Thoracic aorta (tissue), 2 donors: ENCODE measurements at places on chromosomes 4 and X.

- no peak for DNase-seq
- no peaks in the 10 kb centered on the region for H3K36me3 ChIP-seq
- H3K4me3 ChIP-seq = no peak overlapping the region
- no peaks in the 10 kb centered on the region for H3K27me3 ChIP-seq
Observed at GRCh38 chrX:66035667-66036066, 4.2 kb downstream of the VSIG4 start.

GRCh38 chr4:125725957-125726525 is 411.3 kb downstream of the FAT4 start:
- H3K4me1 ChIP-seq = no peaks in the 10 kb centered on the region
- no peaks in the 10 kb centered on the region for H3K36me3 ChIP-seq
- no peaks in the 10 kb centered on the region for H3K27me3 ChIP-seq
- no peak overlapping the region for H3K27ac ChIP-seq

- no peak for DNase-seq
- no peaks in the 10 kb centered on the region for H3K36me3 ChIP-seq
- no peak overlapping the region for H3K27ac ChIP-seq
Observed at GRCh38 chr4:138918169-138918869, 97.3 kb upstream of the NOCT start.

GRCh38 chr4:132071815-132072214 is 1077.3 kb upstream of the PCDH10 start:
- H3K4me3 ChIP-seq = no peak overlapping the region
- no peak overlapping the region for H3K27ac ChIP-seq
- no peaks in the 10 kb centered on the region for H3K36me3 ChIP-seq
- no peaks in the 10 kb centered on the region for H3K4me1 ChIP-seq

DNA sequence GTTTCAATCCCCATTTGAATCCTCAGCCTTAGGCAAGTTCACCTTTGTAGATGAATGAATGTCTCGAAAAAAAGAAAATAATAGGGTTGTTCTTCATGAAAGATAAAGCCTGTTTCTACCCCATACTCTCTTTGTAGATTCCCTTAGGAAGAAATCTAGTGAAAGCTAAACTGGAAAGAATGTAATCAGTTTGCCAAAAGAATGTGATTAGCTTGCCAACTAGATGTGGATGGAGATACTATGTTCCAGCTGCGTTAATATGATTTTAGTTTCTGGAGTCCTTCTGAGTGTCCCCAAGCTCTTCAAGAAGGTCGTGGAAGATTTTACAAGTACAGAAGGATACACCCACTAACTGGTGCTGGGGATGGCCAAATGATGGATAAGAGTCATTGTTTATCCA is 162.3 kb upstream of the EDNRA start:
- H3K4me1 ChIP-seq = peaks cover 8% of the 10 kb centered on the region
- no peak overlapping the region for H3K4me3 ChIP-seq
- no peak for DNase-seq
- H3K27me3 ChIP-seq = no peaks in the 10 kb centered on the region

DNA sequence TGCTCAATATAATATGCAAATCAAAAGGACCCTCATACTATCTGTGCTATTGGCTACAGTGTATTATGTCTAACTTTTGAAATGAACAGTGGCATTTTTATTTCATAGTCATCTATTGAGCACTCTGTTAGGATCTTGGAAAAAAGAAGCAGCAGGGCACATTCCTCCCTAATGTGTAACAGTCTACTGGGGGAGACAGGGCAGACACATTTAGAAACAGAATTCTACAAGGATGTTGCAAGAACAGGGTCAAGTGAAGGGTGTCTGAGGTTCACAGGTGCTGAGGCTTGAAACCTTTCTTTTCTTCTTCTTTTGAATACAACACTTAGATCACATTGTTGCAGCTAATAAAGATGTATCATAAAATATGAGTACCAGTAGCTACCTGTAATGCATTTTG is 129.7 kb upstream of the SLC4A4 start:
- H3K4me1 ChIP-seq = peaks cover 4% of the 10 kb centered on the region
- H3K27ac ChIP-seq = no peak overlapping the region
- no peak for DNase-seq
- H3K27me3 ChIP-seq = no peaks in the 10 kb centered on the region
- H3K36me3 ChIP-seq = no peaks in the 10 kb centered on the region
- H3K4me3 ChIP-seq = no peak overlapping the region

- H3K4me3 ChIP-seq = no peak overlapping the region
- no peaks in the 10 kb centered on the region for H3K4me1 ChIP-seq
- H3K27me3 ChIP-seq = no peaks in the 10 kb centered on the region
- H3K36me3 ChIP-seq = no peaks in the 10 kb centered on the region
Observed at GRCh38 chr4:186813377-186814068, 89.9 kb upstream of the FAT1 start.

DNA sequence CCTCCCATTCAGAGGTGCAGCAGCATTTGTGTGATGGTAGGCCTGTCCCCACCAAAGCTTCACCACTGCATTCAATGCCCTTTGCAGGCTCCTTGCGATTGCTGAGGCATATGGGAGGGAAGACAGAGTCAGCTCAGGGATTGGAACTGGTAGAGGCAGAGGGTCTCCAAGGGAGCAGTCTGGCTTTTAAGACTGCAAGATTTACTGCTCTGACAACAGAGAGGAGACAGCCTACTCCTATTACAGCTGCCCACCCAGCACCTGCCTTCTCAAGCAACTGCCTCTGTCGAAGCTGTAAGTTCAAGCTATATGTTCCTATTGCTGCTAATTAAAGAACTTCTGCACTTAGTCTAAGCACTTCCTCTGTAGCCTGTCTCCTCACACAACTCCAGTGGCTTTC is 481.8 kb downstream of the FGF13 start:
- no peaks in the 10 kb centered on the region for H3K36me3 ChIP-seq
- no peaks in the 10 kb centered on the region for H3K27me3 ChIP-seq
- H3K4me1 ChIP-seq = no peaks in the 10 kb centered on the region
- H3K4me3 ChIP-seq = no peak overlapping the region

DNA sequence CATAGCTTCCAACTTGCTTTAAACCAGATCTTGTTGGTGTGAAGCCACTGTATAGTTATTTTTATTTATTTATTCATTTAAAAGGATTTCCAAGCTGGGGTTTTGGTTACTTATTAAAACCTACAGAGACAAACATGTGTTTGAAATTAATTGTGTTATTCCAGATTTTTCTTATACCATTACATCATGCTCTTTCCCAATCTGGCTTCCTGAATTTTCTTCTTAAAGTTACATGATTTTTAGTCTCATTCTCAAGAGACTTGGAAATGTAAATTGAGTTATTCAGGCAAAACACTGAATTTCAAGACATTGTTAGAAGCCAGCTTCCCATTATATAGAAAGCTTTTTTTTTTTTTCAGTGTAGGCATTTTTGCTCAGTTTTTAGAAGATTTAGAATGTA is 381.9 kb downstream of the IL1RAPL1 start:
- no peak for DNase-seq
- no peak overlapping the region for H3K4me3 ChIP-seq
- H3K4me1 ChIP-seq = no peaks in the 10 kb centered on the region
- no peaks in the 10 kb centered on the region for H3K36me3 ChIP-seq
- no peak overlapping the region for H3K27ac ChIP-seq

DNA sequence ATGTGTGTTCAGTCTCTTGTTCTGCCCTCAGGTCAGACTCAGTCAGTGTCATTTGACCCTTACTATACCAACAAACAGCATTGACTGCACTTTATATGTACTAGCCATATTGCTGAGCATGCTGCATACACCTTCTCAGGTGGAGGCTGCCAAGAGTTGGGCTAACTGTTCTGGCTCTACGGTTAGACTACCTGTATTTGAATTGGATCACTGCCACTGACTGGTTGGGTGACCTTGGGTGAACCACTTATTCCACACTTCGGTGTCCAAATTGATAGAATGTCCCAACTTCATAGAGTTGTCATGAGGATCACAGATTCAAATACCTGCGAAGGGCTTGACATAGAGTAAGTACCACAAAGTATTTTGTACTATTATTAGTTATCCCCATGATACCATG is 91.2 kb upstream of the GPR50 start:
- H3K4me1 ChIP-seq = no peaks in the 10 kb centered on the region
- no peaks in the 10 kb centered on the region for H3K27me3 ChIP-seq
- no peak for DNase-seq

DNA sequence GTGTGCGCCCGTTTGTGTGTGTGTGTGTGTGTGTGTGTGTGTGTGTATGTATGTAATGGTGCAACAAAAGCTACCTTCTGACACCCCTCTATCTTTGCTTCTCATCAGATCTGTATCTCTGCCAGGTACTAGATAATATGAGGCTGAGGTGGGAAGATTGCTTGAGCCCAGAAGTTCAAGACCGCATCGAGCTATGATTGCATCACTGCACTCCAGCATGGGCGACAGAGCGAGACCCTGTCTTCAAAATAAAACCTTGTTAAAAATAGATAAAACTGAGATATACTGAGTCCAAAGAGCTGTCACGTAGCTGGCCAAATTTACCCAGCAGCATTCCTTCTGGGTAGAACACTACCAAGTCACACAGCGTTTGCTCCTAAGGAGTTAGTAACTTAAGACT is 18.4 kb downstream of the NLGN4X start:
- no peaks in the 10 kb centered on the region for H3K4me1 ChIP-seq
- no peaks in the 10 kb centered on the region for H3K27me3 ChIP-seq
- no peak overlapping the region for H3K4me3 ChIP-seq
- no peak for DNase-seq
- no peaks in the 10 kb centered on the region for H3K36me3 ChIP-seq

- H3K36me3 ChIP-seq = peaks cover 37% of the 10 kb centered on the region
- no peaks in the 10 kb centered on the region for H3K4me1 ChIP-seq
- no peak for DNase-seq
- H3K27ac ChIP-seq = no peak overlapping the region
Observed at GRCh38 chr4:121674191-121674590, 22.6 kb downstream of the ANXA5 start.

DNA sequence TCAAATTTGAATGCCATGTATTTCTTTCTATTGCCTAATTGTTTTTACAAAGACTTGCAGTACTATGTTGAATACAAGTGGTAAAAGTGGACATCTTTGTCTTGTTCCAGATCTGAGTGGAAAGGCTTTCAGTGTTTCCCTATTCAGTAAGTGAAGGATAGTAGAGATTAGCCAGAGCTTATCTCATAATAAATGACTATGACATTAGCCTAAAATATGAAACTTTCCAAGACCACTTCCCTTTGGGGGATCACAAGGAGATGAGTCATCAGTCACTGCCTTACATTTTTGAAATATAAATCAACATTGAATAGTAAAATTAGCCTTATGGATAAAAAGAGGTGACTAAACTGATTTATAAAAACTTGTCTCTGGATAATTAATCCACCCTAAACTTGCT is 554.1 kb upstream of the MAGEB2 start:
- no peak overlapping the region for H3K4me3 ChIP-seq
- no peaks in the 10 kb centered on the region for H3K27me3 ChIP-seq
- no peak overlapping the region for H3K27ac ChIP-seq
- no peaks in the 10 kb centered on the region for H3K36me3 ChIP-seq
- no peak for DNase-seq
